Activated T-cell treated with anti-CD3 and anti-CD28 coated beads, Interleukin-2, amount 50 U/mL, for 72 hours (primary cell): ENCODE measurements at places on chromosomes 2 and 18. TPM values are rescaled to one million over a fixed set of nuclear protein-coding genes. Genes with fewer than 3 reads are reported as not detected.
A peak's percentile ranks its signal among the peaks of the same experiment; 100 is the strongest.

GRCh38 chr18:21105936-21106335 is 5.7 kb downstream of the ROCK1 start:
- no peak for DNase-seq

- DNase-seq = peak; percentile 64
Observed at GRCh38 chr2:23658466-23658942, 268.4 kb downstream of the ATAD2B start.

DNA sequence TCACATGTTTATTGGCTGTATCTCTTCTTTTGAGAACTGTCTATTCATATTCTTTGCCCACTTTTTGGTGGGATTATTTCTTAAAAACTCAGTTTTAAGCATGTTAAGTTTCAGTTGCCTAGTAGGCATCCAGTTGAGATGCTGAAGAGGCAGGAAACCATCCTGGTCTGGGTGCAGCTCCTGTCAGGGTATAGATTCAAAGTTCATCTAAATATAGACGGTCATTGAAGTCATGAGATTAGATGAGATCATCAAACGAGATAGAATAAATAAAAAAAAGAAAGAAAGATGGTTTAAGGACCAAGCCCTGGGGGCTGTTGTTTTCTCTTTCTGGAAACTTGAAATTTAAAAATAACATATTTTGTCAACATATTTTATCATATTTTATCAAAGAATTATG is 9.2 kb upstream of the DNAH7 start:
- DNase-seq = no peak

- no peak for DNase-seq
Observed at GRCh38 chr2:85655961-85656417, 12.0 kb downstream of the SFTPB start.

DES gene
- total RNA-seq = not detected

- DNase-seq = no peak
Observed at GRCh38 chr2:146363731-146364130, 1481.1 kb upstream of the ACVR2A start.

ALPG gene
- total RNA-seq = not detected

DNA sequence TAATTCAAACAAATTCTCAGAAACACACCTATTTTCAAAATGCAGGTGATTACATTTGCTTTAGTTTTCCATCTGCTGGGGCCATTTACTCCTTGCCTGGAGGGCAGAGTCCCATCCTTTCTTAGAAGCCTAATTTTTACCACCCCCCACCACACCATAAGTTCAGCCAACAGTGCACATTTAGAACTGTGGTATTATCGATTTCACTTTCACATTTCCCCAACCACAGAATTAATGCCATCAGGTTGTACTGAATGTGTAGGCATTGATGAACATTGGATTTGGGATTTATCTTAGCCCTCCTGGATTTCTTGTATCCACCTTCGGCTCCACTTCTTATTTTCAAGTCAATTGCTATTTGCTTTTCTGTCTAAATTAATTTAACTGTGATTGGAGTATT is 4.5 kb downstream of the SCYGR3 start:
- DNase-seq = no peak

GRCh38 chr2:61713457-61713856 is 140.4 kb downstream of the FAM161A start:
- no peak for DNase-seq

DNA sequence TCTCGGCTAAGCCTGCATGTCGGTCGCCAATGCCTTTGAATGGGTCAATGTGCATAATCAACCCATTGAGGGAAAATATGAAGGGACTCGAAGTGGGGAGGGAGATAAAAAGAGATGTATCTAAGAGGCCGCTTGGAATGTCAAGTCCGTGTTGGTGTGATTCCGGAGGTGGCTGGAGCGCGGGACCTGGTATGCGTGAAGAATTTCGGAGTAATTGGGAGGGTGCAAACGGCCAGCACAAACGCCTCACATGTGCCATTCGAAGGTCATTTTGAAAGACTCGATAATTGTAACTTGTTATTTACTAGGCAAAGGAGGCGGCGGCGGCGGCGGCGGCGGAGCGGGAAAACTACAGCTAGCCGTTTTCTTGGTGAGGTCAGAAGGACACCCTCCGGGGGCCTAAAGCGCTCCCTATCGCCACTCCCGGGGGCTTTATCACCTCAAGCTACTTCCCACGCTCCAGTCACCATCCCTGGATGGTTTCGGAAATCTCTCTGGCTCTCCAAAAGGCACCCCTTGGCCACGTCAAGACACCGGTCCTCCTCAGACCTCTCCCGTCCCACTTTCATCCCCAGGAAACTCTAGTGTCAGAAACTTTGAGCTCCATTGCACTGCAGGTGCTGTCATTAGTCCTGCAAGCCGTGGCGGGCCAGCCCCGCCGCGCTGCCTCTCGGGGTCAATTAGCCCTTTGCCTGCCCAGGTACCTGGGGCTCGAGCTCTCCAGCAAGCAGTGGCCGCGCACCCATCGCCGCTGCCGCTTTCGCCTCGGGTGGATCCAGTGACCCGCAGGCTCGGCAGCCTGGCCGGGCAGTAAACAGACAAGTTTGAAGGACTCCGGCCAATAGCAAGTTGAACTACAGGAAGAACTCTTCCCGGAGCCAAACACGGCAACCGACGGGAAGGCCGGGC is 1.5 kb downstream of the ERBB4 start:
- DNase-seq = no peak

DNA sequence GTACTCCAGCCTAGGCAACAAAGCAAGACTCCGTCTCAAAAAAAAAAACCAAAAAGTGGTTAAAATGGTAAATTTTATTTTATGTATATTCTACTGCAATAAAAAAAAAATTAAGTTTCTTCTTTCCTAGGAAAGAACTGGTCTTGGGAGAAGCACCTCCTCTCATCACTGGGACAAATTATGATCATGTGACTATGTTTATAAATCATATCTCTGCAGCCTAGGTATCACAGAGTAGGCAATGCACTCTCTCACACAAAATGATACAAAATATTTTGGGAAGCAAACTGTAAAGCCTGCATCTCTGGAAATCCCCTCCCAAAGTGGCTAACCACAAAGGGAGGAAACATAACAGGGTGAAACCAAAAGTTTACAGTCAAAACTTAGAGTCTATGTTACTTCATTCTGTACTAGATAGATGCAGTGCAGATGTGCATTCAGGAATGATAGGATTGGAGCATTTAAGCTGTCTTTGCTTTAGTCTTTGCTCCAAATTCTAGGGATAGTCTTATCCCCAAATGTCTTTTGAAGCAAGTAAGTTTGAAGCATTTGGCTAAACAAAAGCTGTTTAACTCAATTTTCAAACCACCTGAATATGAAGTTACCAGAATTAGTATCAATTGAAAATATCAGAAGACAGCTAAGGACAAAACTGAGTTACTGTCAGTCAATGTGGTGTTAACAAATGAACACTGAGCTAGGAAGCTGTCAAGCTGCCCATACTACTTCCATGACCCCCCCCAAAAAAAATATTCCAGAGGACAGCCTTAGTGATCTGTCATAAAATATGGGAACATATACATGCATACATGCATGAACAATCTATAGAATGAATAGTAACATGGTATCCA is 21.1 kb upstream of the MALT1 start:
- DNase-seq = peak; percentile 51

DNA sequence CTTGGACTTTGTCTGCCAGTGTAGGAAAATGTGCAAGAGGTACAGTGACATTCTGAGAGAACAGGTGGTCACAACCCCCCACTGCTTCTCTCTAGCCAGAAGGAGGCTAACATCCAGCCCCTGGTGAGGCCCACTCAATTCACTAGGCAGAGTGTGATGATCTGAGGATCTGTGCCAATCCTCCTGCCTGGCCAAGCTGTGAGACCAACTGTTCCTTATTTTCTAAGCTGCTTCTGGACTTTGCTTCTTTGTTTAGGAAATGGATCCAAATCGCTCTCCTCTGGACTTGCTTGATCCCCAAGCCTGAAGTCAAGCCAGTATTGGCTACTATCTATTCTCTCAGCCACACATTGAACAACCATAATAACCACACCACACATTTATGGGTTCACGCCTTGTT is 202.8 kb downstream of the PIK3C3 start:
- DNase-seq = no peak

BARD1 gene
- total RNA-seq = 31.1 TPM

- DNase-seq = no peak
Observed at GRCh38 chr2:239021224-239021623, 173.3 kb downstream of the TWIST2 start.

DAW1 gene
- not detected for total RNA-seq

- DNase-seq = no peak
Observed at GRCh38 chr2:9663008-9663879, 32.4 kb upstream of the YWHAQ start.

DNA sequence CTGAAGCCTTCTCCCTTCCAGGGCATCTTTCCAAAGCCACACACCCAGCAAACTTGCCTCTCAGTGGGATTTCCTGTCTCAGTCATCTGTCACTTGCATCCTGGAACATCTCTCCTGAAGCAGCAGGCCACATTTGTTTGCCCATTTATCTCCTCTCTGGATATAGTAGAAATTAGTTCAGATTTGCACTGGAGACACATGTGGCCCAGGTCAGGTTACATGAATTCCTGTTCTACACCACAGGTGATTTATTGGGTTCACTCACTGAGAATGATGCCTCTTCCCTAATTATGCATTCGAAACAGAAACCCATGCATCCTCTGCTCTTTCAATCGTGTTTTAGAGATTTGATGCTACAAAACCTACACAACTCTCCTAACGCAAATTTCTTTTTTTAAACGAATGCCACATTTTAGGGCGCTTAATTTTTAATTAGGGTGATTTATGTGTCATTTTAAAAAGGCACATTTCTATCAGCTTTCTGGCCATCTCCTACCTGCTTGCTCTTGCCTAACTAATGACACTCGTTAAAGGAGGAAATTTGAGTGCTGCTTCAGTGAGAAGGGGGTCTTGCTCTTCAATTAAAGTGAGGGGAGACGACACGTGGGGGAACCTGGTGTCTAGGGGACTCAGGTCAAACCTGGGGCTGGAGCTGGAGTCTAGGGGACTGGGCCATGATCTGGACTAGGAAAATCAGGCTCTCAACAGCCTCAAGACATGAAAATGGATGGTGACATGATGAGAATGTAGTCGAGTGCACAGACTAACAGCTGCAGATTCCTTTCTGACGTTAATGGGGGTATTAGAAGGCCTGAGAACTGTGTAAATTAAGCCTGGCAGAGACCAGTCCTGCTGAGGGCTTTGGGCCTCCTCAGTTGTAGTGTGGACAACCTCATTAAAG is 221.4 kb downstream of the CLIP4 start:
- DNase-seq = no peak

- no peak for DNase-seq
Observed at GRCh38 chr2:59029058-59029457, 787.9 kb upstream of the FANCL start.
